ENCODE measurements at places on chromosomes 7 and 10.

- DNase-seq: no peak
Observed at GRCh38 chr7:8818406-8818805, 385.0 kb downstream of the NXPH1 start.

GRCh38 chr7:69250958-69251357 is 347.3 kb upstream of the AUTS2 start:
- DNase-seq: no peak

GRCh38 chr7:92740700-92741126 is 95.7 kb downstream of the CDK6 start:
- no peak for DNase-seq

DNA sequence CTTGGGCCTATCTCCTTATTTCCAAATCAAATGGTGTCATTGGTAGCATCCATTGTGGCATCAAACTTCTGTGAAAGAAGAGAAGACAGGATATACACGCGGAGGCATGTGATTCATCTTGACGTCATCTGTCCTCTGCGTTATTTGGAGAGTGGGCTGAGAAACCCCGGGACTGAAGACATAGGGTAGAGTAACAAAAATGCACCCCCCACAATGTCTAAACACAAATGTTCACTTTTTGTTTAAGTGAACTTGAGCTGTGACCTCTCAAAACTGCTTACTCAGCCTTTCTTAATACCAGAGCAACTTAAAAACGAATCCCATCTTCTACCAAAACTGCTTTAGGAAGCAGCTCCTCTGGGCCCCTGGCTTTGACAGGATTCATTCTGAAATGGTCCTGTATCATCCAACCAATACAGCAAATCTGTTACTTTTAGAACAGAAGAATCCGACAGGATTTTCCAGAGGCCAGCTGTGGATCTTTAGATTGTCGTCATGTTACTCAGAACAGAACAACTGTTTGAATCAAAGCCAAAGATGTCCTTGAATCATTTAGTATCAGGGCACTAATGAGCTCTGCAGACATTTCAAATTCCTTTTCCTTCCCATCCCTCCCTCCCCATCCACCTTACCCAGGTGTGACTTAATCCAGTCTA is 438.1 kb downstream of the SUGCT start:
- no peak for DNase-seq

DNA sequence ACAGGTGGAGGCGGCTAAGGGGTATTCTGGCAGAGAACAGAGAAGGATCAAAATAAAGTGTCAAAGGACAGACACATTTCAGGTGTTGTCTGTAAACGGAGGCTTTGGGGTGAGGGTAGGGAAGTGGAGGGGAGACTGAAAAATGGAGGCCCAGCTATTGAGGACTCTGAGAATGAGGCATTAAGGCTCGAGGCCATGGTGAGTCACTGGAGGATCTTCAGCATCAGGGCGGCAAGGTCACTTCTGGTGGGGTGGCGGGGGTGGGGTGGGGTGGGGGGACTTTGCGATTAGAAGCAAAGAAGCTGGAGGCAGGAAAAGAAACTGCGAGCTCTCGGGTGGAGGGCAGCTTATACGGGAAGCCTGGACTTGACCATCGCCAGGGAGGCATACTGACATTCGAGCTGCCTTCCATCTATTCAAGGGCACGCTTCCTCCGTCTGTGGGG is 58.4 kb upstream of the PCGF5 start:
- DNase-seq: peak; percentile 20

- no peak for DNase-seq
Observed at GRCh38 chr10:24570658-24571426, 152.8 kb downstream of the ARHGAP21 start.

DNA sequence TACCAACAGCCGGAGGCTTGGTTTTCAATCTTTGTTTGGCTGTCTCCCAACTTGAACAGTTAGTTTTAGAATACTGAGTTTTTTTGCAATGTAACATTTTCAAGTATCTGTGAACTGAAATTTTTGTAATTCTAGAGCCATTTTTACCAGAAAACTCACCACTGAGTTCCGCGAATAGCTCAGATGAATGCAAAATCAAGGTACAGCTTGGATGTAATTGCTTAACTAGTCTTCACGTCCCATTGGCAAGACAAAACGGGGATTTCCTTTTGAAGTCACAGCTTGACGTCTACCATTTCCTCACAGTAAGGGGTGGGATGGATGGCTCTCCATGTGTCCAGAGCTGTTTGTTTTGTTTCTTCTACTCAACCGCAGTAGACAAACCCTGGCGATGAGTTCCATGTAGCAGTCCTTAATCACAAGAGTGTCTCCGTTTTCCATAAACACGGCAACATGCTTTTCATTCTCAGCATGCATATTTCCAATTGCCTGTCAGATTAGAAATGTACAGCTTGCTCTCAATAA is 55.8 kb upstream of the FGFR2 start:
- no peak for DNase-seq

- DNase-seq: no peak
Observed at GRCh38 chr10:123136806-123137642, 1.3 kb downstream of the HMX3 start.

DNA sequence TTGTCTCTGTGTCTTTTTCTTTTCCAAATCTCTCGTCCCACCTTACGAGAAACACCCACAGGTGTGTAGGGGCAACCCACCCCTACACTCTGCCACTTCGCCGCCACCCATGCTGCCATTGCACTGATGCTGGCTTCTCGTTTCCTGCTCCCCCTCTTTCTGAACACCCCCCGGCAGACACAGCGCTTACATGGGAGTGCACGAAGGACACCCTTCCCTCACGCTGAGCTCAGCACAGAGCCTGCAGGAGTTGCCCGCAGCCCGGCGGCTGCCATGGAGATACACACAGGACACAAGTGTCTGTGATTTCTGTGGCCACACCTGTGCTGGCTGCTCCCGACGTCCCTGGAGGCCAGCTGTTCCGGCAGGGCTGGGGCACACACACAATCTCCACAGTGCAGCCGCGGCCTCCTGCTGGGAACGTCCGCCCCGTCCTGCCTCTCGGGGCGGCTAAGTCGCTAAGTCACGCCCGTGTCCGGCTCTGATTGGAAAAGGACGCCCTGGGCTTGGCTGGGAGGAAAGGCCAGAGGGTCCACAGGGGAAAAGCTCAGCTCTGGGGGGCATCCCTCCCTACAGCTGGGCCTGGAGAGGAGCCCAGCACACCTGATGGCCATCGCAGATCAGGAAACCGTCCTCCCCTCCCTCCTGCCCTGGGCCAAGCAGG is 349.8 kb downstream of the PTPRN2 start:
- no peak for DNase-seq

GRCh38 chr10:97882142-97883091 is 32.8 kb downstream of the GOLGA7B start:
- peak; percentile 86 for DNase-seq

DNA sequence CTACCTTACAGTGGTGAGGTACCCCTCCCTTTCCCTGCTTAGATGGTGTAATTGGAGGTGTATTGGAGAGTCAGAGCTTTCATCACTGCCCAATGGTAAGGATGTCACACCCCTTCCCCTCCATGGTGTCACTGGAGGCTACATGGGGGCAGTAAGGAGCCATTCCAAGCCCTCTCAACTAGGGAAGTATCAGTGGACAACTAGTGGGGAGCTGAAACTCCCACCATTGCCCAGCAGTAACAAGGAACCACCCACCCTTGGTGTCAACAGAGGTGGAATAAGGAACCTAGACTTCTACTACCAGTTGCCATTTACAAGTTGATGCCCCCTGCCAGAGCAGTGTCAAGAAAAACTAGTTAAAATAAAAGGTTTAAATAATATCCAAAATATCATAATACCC is 2.8 kb upstream of the HIBADH start:
- DNase-seq: peak; percentile 14

DNA sequence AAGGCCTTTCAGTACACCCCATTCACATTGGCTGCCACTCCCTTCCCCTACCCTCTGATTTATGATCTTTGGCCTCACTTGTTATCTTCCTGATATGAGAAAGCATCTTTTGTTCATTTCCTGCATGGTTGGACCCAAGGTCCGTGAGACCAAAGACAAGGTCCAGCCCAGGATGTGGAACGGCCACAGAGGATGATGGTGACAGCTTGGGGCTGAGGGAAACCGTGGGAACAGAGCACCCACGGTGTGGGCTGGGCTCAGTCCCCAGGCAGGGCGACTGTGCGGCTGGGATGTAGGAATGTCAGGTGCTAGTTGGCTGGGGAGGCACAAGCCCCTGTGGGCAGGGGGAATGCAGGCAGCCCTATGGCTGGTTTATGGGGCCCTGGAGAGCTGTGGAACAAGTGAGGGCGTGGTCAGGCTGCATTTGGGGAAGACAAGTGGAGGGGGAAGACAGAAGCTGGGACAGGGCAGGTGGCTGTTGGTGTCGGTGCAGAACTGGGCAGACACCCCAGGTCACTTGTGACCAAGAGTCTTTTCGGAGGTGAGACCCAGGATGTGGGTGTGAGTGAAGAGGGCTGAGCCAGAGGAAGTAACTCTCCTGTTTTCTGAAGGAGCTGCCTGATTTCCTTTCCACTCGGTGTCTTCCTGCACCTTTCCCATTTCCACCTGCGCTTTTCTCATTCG is 51.7 kb upstream of the IGFBP3 start:
- no peak for DNase-seq

GRCh38 chr7:95974108-95974507 is 201.8 kb downstream of the DYNC1I1 start:
- DNase-seq: no peak

GRCh38 chr10:99612167-99612831 is 7.9 kb downstream of the SLC25A28 start:
- peak; percentile 63 for DNase-seq

- DNase-seq: no peak
Observed at GRCh38 chr10:33547976-33548375, 213.5 kb upstream of the NRP1 start.

GRCh38 chr7:45150199-45150598 is 7.4 kb upstream of the RAMP3 start:
- no peak for DNase-seq

- no peak for DNase-seq
Observed at GRCh38 chr7:8212638-8213037, 49.3 kb downstream of the ICA1 start.

Data from suppressor macrophage treated with lipopolysaccharide for 4 hours (primary cell).